Upper lobe of right lung (tissue), 1 donor: ENCODE measurements at places on chromosomes 6 and 20.

- DNase-seq, result peak; percentile 89
Measured at GRCh38 chr20:38298768-38299288, 5.1 kb upstream of the BPI start.

DNA sequence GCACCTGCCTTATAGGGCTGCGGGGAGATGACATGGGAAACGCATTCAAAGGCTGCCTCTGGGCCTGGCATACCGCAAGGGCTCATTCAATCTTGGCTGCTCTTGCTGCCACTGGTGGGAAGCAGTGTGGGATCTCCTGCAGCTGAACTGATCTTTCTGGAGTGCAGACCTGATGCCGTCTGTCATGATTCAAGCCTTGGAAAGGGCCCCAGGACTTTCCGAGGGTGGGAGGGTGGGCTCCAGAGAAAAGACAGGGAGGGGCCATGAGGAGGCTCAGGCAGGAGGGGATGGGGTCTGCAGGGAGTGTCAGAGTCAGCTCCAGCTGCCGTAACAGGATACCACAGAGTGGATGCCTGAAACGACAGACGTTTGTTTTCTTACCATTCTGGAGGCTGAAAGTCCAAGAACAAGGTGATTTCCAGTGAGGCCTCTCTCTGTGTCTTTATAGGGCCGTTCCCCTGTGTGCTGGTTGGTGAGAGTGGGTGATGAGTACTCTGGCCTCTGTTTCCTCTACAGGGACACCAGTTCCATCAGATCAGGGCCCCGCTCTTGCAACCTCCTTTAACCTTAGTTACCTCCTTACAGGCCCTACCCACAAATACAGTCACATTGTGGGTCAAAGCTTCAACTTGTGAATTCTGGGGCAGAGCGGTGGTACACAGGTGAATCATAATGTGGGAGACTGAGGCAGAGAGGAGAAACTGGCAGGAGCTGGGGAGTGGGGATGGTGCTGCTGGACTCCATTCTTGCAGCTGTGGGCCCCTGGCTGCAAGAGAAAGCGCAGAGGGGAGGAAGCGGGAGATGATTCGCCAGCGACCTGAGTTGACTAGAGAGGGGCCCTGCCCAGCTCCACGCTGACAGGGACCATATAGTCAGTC lies 148.4 kb downstream of the SYCP2 start:
- no peak for DNase-seq

- DNase-seq, result no peak
Measured at GRCh38 chr6:139728876-139729427, 354.5 kb upstream of the CITED2 start.

DNA sequence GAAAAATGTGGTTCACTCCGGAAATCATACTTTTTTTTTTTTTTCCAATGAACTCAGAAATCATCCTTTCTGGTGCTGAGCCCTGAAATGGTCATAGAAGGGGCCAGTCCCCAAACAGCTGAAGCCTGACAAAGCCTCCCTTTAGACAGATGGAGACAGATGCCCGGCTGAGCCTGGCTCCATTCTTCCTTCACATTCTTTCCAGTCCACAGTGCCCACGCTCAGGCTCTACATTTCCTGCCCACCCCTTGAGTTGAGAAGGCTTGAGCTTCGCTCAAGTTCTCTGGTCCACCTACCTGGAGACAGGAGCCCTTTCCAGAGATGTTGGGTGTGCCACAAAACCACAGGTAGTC lies 41.2 kb downstream of the KCNK5 start:
- no peak for DNase-seq

- no peak for DNase-seq
Measured at GRCh38 chr6:122722746-122723145, 56.8 kb upstream of the FABP7 start.

DNA sequence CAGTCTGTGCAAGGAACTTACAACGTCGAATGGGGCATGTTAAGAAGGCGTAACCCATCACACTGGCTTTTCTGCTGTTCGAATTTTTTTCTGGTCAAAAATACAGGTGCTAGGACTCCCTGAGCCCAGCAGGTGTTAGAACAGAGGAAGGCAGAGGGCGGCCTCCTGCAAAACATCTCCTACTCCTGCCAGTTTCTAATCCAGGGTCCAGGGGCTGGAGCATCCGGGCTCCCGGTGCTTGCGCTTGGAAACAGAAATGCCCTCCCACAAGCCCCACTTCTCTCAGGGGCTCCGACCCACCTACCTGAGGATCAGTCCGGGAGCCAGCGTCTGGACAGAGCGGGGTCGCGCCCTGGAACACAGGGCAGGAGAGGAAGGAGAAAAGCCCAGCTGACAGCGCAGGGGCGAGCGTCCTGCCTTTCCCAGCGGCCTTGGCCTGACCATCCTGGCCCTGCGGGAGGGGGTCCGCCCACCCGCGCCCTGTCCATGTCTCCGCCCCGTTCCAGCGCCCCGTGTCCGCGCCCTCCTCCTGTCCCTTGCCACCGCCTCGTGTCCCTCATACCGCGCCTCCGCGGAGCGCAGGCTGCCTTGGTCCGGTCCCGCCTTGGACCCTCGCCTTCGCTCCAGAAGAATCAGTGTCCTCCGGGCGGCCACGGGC lies 14.8 kb upstream of the LPA start:
- no peak for DNase-seq

DNA sequence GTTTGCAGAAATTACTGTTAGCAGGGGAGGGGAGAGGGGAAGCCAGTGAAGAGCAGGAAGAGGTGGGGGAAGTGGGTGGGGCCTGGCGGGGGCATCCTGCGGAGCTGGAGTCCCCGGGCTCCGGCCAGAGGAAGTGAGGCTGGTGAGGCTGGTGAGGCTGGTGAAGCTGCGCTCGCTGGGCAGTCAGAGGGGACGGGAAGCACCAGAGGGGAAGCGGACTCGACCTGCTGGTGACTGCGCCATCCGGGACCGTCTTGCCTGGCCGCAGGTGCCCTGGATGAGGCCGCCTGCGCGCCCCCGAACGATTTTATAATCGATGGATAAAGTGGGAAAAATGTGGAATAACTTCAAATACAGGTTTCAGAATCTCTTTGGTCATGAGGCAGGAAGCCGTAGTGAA lies 635.3 kb upstream of the MARCKS start:
- DNase-seq, result no peak

- DNase-seq, result peak; percentile 77
Measured at GRCh38 chr6:43368259-43369160, 937 bp downstream of the ZNF318 start.

- no peak for DNase-seq
Measured at GRCh38 chr20:53688085-53688484, 94.4 kb upstream of the ZNF217 start.

GRCh38 chr20:2800521-2801285 lies at the start of gene CPXM1:
CPXM1 (minus strand) TSS chr20:2800627; CDS start chr20:2800572, 55 bp downstream.
- no peak for DNase-seq

DNA sequence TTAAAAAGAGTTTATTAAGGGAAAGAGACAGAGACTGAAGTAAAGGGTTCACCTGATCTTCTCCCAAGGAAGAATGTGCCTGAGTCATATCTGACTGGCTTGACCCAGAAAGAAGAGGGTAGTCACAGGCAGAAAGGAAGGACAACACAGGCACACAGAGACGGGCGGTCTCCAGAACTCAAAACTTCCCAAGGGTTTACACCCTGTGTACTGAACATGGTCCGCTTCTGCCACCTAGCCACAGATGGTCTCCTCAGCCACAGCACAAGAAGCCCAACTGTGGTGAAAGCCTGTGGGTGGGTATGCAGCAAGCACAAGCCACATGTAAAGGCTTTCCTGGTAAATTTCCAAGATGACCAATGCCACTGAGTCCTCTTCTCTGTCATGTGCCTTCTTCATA lies 17.2 kb downstream of the UNC5CL start:
- no peak for DNase-seq

- no peak for DNase-seq
Measured at GRCh38 chr6:111603685-111604084, 2.0 kb downstream of the TRAF3IP2 start.
